CD14-positive monocyte (primary cell): ENCODE measurements at places on chromosomes 7 and 10. TPM values are rescaled to one million over a fixed set of nuclear protein-coding genes. Genes with fewer than 3 reads are reported as not detected.
A peak's percentile ranks its signal among the peaks of the same experiment; 100 is the strongest.

DNA sequence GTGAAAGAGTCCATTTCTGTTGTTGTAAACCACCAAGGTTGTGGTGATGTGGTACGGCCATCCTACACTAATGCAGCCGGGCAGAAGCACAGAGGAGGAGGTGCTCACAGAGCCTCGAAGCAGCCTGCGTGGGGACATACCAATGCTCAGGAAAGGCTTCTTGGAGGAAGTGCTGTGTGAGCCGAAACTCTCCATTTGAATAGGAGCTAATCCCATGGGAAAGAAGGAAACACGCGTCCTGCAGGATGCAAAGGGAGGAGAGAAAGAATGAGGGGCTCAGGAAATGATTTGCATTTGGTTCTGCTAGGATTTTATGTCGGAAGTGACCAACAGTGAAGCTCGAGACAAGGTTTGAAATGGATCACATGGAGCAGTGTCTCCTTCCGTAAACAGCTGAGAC, 477.9 kb upstream of the ANKRD30A start:
- no peak for DNase-seq

GRCh38 chr7:72152161-72153131, 259.7 kb downstream of the CALN1 start:
- no peak for DNase-seq

DNA sequence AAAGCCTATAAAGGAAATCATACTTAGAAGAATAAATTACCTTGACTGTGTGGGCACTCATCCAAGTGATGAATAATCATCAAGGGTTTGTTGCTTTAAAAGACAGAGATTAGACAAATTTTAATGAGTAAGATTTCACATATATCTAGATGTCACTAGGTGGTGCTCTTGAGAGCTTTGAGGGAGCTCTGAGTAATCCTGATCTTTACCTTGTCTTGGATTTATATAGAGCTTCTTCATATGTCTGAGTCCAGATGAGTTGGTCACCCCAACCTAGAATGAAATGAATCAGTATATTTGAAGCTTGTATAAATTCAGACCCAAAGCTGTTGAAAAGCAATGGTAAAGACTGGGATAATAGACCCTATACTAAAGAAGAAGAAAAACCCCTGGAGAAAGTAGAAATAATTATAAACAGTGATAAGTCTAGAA, 3.7 kb downstream of the AGR2 start:
- DNase-seq, result peak; percentile 36

- no peak for DNase-seq
Measured at GRCh38 chr7:129804111-129804889, 148.5 kb downstream of the UBE2H start.

DNA sequence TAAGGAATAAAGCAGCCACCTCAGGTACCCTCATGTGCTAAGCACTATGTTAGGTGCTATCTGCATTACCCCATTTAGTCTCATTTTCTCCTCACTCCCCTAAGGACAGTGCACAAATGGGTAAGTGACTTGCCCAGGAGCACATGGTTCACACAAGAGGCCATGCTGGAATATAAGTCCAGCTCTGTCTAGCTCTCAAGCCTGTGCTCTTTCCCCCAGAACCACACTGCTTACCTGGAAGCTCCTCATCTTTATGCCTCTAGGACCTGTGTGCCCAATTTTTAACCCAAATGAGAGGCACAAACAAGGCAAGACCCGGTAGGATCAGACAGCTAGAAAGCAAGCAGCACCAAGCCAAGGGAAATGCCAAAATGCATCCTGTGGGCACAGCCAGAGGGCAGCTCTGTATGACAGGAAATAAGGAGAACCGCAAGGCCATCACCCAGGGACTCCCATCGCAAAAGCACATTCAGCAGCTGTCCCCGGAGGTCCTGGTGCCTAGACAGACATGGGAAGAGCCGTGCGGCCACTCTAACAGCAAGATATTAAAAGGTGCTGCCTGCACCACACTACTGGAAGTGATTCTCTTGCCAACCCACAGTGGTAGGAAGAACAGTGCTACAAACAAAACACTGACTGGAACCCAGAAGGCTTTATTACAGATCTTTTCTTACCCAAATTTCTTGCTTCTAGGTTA, 88.1 kb downstream of the GSAP start:
- DNase-seq, result peak; percentile 17

- DNase-seq, result no peak
Measured at GRCh38 chr10:111506266-111507034, 429.6 kb downstream of the ADRA2A start.

DNA sequence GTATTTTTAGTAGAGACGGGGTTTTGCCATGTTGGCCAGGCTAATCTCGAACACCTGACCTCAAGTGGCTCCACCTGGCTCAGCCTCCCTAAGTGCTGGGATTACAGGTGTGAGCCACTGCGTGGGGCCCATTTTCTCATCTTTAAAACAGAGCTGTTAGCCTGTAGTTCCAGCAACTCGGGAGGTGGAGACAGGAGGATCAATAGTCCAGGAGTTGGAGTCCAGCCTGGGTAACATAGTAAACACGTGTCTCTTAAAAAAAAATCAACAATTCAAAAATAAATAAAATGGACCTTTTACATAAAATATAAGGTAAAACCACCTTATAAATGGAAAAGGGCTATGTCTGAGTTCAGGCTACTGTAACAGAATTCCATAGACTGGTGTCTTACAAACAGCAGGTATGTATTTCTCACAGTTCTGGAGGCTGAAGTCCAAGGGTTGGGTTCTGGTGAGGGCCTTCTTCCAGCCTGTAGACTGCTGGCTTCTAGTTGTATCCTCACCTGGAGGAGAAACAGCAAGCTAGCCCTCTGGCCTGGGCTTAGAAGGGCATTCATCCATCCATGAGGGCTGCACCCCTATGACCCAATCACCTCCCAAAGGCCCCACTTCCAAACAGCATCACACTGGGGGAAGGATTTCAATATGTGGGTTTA, 7.0 kb upstream of the PVRIG start:
- DNase-seq, result no peak

DNA sequence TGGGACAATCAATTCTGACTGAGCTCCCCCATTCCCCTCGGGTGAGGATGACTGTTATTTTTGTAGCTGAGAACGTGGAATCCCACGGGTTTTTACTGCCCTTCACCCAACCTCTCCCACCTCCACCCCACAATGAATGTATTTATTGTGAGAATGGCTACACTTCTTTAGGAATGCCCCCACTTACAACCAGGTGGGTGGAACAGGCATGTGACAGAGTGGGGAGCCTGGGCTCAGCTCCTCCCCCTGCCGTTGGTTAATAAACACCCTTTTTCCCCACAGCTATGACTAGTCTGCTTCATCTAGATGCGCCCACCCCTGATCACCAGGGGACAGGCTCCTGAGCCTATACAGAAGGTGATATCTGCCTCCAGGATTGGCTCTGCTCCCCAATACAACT, 2.0 kb downstream of the MRPL43 start:
- no peak for DNase-seq

DNA sequence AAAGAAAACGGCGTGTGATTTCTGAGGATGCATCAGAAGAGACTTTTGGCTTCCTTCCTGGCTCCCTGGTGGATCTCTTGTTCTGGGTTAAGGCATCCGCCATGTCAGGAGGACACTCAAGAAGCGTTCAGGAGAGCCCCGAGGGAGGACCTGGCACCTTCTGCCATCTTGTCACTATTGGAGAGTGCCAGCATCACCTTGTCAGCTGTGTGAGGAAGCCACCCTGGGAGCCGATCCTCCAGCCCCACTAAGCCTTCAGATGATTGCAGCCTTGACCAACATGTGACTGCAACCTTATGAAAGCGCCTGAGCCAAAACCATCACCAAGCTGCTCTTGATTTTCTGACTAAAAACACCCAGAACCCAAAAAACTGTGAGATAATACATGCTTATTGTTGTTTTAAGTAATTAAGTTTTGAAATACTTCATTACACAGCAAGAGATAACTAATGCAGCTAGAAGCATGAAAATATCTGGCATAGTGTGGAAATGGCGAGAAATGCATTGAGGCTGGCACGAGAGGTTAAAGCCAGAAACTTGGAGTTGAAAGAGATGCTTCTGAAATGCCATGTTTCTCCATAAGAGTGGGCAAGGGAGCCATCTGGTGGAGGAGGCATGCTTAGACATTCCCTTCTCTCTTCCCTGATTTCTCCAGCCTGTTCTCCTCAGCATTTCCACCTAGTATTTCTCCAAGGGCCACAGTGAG, 5.4 kb upstream of the ZFYVE27 start:
- peak; percentile 59 for DNase-seq

- no peak for DNase-seq
Measured at GRCh38 chr10:83917537-83918506, 221.5 kb upstream of the GHITM start.

- DNase-seq, result no peak
Measured at GRCh38 chr7:156560075-156560474, 80.5 kb upstream of the RNF32 start.

GRCh38 chr7:51077316-51077986, 239.2 kb downstream of the COBL start:
- no peak for DNase-seq

DNA sequence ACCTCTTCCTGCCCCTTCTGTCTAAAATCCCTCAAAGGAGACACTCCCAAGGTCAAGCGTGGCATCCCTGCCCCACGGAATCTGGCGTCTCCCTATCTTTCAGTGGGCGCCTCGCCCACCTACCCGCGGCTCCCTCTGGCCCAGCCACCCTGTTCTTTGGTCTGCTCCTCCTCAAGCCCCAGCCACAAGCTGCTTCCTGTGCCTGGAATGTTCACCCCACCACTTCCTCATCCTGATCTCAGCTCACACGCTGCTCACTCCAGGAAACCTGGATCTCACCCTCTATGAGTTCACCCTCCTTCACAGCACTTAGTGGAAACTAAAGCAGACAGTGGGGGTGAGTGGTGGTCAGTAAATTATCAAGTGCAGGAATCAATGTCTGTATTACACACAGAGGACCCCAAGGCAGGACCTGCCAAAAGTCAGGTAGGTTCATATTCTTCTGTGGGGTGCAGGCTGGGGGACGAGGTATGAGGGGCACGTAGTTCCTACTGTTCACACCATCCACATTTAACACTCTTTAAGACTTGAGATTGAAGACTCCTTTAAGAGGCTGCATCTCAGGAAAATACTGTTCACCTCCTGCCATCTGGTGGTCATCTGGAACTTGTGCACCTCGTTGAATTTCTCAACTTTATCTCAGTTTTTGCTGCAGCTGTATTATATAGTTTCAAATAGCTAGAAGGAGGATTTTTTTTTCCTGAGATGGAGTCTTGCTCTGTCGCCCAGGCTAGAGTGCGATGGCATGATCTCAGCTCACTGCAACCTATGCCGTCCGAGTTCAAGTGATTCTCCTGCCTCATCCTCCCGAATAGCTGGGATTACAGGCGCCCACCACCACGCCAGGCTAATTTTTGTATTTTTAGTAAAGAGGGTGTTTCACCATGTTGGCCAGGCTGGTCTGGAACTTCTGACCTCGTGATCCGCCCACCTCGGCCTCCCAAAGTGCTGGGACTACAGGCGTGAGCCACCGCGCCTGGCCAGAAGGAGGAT, 166.6 kb downstream of the ARHGAP21 start:
- no peak for DNase-seq

DNA sequence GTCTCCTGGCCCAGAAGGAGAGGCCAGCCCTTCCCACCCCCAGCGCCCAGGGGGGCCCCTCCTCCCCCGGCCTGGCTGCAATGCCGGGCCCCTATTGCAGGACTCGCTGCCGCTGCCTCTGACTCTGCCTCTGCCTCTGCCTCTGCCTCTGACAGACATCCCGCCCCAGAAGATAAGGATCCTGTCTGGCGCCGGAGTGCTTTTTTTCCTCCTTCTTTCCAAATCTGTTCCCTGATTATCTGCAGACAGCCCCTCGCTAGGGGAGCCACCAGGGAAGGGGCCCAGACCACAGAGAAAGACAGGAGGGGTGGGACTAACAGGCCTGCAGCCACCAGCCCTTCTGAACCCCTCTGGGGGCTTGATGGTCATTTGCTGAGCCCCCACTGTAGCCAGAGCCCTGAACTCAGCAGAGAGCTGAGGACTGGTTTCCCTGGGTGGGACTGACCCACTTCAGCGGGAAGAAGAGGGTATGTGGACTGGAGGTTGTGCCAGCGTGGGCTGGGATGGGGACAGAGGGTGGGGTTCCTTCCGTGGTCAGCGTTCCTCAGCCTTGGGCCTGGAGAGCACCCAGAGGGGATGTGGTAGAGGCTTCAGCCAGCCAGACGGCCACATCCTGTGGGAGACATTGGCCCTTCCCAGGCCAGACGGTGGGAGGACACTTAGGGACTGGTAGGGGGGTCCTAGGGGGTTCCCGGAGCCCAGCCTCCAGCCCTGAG, 22.8 kb downstream of the UNC5B start:
- peak; percentile 56 for DNase-seq

- DNase-seq, result no peak
Measured at GRCh38 chr7:83271212-83272099, 108.8 kb upstream of the PCLO start.

- DNase-seq, result no peak
Measured at GRCh38 chr7:132469264-132469663, 107.0 kb downstream of the PLXNA4 start.

DNA sequence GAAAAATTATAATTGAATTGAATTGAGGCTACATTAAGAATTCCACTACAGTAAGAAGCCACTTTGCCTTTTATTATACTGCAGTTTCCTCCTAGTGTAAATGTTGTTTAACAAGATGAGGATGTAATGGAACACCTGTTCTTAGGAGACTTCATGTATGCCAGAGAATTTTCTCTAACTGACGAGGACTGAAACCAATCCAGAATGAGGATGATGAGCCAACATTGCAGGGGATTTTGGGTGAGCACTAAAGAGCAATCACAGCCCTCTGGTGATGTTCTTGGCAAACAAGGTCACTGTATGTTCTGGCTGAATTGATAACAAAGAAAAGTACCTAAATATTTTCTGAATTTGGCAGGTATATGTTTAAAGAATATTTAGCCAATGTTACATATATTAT, 60.9 kb downstream of the RELN start:
- DNase-seq, result no peak

Gene FZD8
- polyA plus RNA-seq, result not detected

Gene MLXIPL
- 0.15 TPM for polyA plus RNA-seq

Gene PTF1A
- not detected for polyA plus RNA-seq
